ENCODE measurements at places on chromosomes 11 and 22. TPM values are rescaled to one million over a fixed set of nuclear protein-coding genes. Genes with fewer than 3 reads are reported as not detected.

The GRIK4 gene
- 0.63 TPM for polyA plus RNA-seq

The OR52A1 gene
- polyA plus RNA-seq = 0.82 TPM

The APLNR gene
- not detected for polyA plus RNA-seq

The MPST gene
- polyA plus RNA-seq = 85.5 TPM

The GTSE1 gene
- polyA plus RNA-seq = 28.6 TPM

The TRIM64C gene
- polyA plus RNA-seq = not detected

The MYBPC3 gene
- polyA plus RNA-seq = not detected

The EIF1AD gene
- 16.1 TPM for polyA plus RNA-seq

- DNase-seq = no peak
These were observed 1.6 kb upstream of the B4GAT1 start for GRCh38 chr11:66349084-66349386.

DNA sequence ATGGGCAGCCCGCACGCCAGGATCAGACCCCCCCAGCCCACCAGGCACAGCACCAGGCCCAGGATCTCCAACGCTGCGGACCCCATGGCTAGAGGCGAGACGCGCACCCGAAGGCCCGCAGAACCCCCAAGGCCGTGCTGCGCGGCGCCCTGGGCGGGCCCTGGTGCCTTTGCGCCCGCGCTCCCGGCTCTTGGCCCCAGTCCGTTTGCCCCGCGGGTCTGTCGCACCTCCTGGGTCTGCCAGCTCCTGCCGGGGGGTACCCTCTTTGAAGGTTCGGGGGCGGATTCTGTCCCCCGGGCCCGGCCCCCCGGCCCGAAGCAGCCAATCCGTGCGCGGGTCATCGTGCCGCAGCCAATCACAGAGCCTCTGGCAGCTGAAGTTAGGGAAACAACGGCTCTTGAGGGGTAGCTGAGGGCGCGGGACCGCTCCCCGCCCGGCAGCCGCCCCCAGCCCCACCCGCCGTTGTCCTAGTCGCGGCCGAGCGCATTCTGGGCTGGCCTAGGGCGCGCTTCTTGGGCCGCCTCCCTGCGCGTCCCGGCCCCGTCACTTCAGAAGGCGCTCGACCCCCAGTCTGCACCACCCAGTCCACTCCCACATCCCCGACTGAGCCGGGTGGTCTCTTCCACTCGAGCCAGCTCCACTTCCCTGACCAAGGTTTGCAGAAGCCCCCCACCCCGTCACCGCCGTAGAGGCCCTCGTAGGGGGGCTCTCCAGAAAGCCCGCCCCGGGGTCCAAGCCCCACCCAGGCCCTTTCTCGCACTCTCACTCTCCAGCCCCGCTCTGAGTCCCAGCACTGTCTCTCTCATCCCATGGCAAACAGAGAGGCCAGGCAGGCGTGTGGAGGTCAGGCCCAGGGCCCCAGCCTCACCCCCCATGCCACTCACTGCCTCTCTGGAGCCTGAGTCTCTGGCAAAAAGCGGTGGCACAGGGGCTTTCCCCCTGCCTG lies at the start of gene CLDN5:
Gene CLDN5 (minus strand): TSS at position 241 of the 946 bp plus-strand sequence. CDS start 155 bp downstream, at position 86.
- peak; percentile 82 for DNase-seq

- DNase-seq = no peak
These were observed 38.1 kb downstream of the NUMA1 start for GRCh38 chr11:72042064-72042745.

DNA sequence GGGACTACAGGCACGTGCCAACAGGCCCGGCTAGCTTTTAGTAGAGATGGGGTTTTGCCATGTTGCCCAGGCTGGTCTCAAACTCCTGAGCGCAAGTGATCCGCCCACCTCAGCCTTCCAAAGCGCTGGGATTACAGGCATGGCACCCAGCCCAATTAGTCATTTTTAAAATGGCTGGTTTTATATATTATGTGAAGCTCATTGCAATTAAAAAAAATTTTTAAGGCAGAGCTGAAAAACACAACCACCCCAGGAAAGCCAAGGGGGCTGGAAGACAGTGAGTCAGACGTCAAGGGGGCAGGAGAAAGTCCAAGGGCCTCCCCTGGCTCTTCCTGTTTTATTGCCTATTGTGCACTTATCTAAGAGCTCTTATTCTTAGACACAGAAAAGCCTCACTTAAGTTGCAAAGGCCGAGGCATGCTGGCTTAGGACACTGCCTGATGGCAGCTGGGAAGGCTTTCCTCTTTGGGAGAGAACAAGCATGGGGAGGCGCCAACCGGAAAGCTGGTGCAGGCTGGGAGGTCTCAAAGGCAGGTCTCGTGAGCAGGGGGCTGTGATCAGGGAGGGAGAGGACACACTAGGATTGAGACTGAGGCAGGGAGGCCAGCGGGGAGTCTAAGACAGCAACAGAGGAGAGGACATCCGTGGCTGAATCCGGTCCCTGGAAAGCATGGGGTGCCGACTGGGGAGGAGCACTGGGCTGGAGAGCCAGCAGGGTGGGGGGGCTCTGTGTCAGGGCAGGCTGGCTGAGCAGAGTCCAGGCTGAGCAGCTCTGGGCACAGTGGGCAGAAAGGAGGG lies 11.1 kb upstream of the OSM start:
- DNase-seq = no peak

GRCh38 chr11:95335989-95336388 lies 105.0 kb upstream of the SESN3 start:
- DNase-seq = no peak

DNA sequence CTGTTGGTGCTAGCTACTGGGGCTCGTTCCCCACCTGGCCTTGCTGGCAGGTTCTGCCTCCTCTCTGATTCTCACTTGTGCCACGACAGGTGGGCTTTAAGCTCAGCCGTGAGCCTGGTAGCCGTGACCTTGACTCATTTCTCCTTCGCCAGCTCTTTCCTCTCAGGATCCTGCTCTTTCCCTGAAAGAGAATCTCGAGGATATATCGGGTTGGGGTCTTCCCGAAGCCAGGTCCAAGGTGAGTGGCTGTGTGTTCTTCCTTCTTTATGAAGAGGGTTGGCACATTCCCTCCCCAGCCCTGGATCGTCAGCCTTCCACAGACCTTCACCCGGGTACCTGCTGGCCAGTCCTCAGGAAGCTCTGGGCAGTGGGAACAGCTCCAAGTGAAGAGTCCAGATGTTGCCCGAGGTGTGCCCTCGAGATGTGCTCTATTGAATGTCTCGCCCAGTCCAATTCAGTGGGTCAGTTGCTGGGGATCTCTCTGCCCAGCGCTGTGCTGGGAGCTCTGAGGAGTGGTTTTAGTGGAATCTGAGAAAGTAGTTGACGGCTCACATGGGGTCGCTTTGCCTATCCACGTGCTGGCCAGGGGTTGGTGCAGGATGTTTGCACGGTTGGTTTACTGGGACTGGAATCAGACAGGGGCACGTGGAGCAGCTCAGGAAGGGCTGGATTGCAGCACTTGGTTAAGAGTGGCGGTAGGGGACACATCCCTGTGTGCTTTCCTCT lies 1.4 kb downstream of the ZNF74 start:
- DNase-seq = no peak

GRCh38 chr11:65779919-65780769 lies 632 bp downstream of the AP5B1 start:
- peak; percentile 95 for DNase-seq

- no peak for DNase-seq
These were observed 4.2 kb upstream of the SCARF2 start for GRCh38 chr22:20441631-20442484.

DNA sequence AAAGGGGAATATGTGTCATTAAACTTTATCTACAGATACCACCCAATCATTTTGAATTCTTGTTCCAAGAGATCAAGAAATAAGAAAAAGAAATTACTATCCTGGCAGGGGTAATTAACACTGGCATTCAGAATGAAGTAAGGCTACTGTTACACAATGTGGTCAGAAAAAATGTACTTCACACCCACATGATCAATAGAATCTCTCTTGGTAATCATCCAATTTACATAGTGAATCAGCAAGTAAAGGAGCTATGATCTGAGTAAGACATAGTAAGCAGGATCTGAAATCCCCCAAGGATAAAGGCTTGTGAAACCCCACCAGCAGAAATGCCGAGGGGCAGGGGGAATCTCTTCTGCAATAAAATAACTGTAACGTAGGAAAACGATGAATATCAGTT lies 466.5 kb downstream of the FAM181B start:
- no peak for DNase-seq

DNA sequence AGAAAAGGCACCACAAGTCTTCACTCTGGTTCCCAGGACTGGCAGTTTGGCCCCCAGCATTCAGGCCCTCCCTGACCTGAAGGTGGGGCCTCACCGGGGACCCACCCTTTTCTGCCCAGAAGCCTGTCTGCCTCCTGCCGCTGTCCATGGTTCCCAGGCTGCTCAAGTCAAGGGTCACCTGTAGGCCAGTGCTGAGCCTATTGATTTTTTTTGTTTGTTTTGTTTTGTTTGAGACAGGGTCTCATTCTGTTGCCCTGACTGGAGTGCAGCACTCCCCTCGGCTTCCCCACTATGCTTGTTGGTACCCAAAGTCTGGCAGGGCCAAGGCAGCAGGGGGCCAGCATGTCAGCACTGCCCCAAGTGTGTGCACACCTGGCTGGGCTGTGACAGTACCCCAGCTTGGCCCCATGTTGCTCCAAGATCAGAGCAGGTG lies 11.0 kb upstream of the MED17 start:
- peak; percentile 13 for DNase-seq

GRCh38 chr22:48039326-48039725 lies 1276.9 kb downstream of the TBC1D22A start:
- no peak for DNase-seq

- DNase-seq = no peak
These were observed 41.3 kb upstream of the SLN start for GRCh38 chr11:107752949-107753822.

DNA sequence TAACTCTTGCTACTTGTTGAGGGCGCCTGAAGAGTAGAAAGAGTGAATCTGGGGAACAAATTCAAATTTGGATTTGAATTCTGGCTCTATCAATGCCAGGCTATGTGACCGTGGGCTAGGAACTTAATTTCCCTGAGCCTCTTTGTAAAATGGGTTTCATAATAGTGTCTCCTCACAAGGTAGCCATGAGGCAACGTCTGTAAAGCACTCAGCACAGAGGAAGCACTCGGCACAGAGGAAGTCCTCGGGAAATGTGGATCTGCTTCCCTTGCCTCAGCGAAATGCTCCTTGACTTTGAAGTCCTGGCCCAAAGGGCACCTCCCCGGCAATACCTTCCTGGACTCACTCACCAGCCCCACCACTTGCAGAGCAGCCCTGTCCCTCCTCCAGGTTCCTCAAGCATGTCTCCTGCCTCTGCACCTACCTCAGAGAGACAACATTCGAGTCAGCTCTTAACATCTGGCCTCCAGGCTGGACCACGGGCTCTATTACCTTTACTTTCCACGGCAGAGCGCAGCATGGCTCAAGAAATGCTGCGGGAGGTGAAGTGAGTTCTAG lies 17.7 kb downstream of the CD6 start:
- DNase-seq = no peak

DNA sequence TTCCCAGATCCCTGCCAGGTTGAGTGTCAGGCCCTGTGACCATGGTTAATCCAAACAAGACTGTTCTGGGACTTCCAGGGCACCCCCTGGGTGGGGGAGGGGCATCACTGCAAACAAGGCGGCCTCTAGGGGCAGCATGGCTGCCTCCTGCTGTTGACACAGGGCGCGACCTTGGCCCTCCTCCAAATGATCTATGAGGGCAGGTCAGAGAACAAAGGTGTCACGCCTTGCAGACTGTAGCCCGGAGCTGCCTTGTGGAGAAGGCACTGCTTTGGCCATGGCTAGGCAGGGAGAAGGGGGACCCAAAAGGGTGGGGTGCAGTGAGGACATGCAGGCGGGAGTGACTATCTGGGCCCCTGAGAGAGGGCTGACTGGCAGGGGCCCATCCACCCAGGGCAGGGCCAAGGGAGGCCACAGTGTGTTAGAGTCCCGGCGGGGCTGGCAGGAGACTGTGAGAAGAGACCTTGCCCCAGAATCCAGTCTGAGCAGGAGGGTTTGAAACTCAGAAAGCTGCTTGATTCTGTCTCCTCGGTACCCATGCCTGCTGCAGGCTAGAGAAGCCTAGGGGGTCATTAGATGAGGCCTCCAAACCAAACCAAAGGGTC lies 35.6 kb downstream of the KCNC1 start:
- peak; percentile 60 for DNase-seq

DNA sequence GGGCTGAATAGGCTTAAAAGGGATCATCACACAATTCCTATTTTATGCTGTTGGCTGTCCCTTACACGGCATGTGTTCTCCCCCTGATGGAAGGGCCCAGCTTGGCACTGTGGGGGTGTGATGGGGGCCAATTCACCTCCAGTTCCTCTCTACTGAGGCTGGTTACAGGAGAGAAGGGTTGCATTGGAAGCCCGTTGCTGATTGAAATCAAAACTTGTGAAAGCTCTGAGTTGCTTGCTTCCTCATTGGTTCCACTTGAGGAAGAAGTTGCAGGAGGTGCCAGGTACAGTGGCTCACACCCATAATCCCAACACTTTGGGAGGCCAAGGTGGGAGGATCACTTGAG lies 13.3 kb upstream of the PRG2 start:
- DNase-seq = no peak

GRCh38 chr11:101031713-101032112 lies 97.9 kb downstream of the PGR start:
- DNase-seq = no peak
